HAP-1 (cell line): ENCODE measurements at places on chromosomes 3 and 15.

DNA sequence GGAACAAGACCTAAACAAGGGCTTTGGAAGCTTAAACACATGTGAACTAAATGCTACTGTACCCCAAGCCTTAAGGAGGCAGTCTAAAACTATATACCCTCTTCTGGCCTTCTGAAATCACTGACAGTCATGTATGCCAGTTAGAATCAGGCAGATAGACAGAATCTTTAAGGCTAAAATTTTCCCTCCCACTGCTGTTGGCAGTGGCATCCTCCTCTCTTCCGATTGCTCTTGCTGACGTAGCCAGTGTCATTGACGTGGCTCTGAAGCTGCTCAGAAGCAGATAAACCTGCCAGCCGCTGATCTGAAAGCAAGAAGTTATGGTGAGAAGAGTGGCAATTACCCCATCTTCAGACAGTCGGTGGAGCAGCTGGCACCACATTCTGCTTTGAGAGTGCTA, 3.3 kb downstream of the RYR3 start:
- no peak for DNase-seq

- DNase-seq, result no peak
These were observed 440.6 kb downstream of the GBE1 start for GRCh38 chr3:81320862-81321261.

- no peak for DNase-seq
These were observed 387.3 kb downstream of the EPHA3 start for GRCh38 chr3:89494734-89495133.

GRCh38 chr3:126472277-126473006, 3.2 kb downstream of the ZXDC start:
- DNase-seq, result peak; percentile 69

- peak; percentile 89 for DNase-seq
These were observed 8.4 kb upstream of the ANP32A start for GRCh38 chr15:68829068-68829467.

DNA sequence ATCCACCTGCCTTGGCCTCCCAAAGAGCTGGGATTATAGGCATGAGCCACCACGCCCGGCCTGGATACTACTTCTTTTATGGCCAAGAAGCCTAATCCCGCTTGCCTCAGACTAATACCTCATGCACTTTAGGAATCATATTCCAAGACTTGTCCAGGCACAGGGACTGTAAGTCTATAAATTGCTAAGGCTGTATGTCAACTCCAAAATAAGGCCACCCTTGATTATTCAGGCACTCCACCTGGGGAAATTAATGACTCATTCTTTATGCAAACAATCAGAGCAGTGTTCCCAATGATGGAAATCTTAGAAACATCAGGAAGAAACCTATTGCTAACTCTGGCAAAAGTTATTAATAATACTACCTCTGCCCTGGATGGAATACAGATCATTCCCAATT, 98.4 kb downstream of the ERC2 start:
- DNase-seq, result no peak

DNA sequence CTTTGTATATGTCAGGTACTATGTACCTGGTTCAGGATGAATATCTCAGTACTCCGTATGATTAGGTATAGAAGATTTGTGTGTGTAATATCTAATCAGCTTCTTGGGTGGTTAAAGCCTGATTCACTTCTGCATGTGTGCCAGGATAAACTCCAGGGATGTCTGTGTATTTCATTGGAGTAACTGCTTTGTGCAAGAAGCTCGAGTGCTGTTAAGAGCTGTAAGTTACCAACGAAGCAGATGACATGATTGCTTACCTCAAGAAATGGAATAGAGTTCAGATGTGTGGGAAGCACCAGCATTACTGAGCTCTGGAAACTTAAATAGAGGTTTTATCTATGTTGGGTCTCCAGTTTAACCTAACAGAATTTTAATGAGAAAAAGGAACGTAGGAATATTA, 23.7 kb downstream of the FAM98B start:
- DNase-seq, result no peak

- DNase-seq, result no peak
These were observed 42.6 kb downstream of the PHLDB2 start for GRCh38 chr3:111901637-111902036.

- no peak for DNase-seq
These were observed 56.9 kb downstream of the MEGF11 start for GRCh38 chr15:66196602-66197001.

- DNase-seq, result no peak
These were observed 284.3 kb downstream of the UACA start for GRCh38 chr15:70479056-70479455.

- DNase-seq, result no peak
These were observed 17.8 kb downstream of the ALPK3 start for GRCh38 chr15:84834969-84835368.

DNA sequence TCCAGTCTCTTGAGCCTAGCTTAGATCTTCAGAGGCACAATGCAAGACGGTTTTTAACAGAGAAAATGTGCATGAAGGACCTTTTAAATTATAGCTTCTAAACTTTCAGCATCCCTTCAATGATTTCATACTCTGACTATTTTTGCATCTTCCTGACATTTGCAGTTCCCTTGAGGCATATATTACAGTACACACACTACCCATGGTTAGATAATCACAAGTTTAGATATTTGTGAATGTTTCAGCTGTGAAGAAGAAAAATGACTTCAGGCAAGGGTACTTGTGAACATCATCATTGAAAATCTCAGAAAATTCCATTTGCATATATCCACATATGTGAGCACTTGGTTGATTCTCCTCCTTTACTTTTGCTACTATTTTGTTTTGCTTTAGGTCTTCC, 341.5 kb downstream of the ROBO2 start:
- no peak for DNase-seq

GRCh38 chr15:99983171-99983885, 250.1 kb upstream of the LYSMD4 start:
- DNase-seq, result no peak

- peak; percentile 66 for DNase-seq
These were observed 102.7 kb upstream of the CHD2 start for GRCh38 chr15:92797168-92798052.

DNA sequence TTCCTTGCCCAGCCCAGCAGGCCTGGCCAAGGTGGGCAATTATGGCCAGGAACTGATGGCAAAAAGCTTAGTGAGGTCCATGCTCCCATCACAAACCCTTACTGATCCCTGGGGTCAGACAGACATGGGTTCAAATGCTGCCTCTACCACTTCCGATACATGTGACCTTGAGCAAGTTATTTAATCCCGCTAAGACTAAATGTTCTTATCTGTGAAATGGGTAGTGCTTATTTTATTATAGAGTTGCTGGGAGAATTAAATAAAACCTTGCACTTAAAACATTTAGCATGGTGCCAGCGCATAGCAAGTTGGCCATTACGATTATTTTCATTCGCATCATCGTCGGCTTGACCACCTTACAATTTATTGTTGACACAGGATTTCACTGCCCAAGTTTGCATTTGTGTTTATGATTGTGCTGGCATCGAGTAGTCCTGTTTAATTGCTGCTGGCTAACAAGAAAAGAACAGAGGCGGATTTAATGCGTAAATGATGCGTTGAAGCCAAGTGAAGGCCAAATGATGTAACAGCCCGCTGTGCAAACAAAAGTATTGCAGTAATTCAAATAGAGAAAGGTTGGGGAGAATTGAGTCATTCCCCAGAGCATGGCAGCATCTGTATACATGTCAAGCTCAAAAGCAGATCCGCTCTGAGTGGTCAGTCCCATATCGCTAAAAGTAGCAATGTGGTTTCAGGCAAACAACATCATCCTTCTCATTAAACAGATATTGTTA, 7.3 kb upstream of the FURIN start:
- DNase-seq, result no peak

DNA sequence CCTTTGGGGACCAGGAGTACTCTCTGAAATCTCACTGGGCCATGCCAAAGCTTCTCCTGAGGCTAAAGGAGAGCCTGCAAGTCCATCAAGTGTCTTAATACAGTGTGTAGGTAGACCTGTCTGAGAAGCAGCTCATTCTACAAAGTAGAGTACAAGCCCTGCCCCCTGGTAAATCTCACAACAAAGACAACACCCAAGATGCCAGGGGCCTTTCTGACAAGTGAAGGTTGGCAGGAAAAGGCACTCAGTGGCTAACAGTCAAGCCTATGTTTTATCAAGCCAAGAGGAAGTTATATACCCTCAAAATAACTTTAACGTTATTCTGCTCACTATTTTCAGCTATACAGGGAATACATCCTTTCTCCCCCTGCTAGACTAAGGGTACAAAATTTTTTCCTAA, 58.3 kb downstream of the NMNAT3 start:
- no peak for DNase-seq

DNA sequence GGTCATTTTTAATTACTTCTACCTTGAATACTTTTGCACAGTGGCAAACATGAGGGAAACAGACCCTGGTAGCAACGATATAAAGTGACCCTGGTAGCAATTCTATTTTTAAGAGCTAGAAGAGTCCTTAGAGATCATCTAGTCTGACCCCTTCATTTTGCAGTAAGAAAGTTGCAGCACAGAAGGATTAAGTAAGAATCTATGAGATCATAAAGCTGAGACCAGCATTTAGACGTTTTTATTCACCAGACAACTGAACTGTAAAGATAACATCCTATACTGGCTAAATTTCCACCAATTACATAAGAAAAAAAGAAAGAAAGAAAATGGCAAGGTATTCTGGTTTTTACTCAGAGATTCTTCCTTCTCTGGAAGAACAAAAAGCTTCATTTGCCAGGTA, 49.9 kb downstream of the LRRFIP2 start:
- DNase-seq, result no peak

- DNase-seq, result no peak
These were observed 103.5 kb upstream of the CCDC54 start for GRCh38 chr3:107273771-107274170.

DNA sequence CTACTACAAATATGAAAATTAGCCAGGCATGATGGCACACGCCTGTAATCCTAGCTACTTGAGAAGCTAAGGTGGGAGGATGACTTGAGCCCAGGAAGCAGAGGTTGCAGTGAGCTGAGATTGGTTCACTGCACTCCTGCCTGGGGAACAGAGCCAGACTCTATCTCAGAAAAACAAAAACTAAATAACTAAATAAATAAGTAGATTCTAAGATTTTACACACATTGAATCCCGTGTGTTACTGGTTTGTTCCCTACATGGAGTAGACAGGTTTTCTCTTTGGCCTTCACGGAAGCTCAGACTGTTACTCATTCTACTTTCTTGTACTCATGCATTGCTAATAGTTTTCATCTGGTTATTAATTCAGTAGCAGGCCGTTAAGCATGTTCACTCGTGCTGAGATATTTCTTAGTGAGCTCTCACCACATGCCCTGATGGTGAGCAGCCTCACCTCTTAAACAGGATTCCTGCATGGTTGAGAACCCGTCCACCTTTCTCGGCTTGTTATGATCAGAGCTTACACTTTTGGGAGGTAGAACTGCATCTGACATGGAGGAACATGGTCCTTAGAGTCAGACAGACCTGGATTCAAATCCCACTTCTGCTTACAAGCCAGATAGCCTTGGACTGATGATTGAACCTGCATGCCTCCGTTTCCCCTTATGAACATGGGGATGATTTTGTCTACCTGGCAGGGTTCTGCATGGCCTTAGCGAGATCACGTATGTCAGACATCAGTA, 49.1 kb downstream of the CMTM7 start:
- DNase-seq, result no peak

GRCh38 chr15:91853511-91853947, at the start of gene SLCO3A1:
TSS of gene SLCO3A1 (plus strand) at chr15:91853708.
- DNase-seq, result peak; percentile 56

DNA sequence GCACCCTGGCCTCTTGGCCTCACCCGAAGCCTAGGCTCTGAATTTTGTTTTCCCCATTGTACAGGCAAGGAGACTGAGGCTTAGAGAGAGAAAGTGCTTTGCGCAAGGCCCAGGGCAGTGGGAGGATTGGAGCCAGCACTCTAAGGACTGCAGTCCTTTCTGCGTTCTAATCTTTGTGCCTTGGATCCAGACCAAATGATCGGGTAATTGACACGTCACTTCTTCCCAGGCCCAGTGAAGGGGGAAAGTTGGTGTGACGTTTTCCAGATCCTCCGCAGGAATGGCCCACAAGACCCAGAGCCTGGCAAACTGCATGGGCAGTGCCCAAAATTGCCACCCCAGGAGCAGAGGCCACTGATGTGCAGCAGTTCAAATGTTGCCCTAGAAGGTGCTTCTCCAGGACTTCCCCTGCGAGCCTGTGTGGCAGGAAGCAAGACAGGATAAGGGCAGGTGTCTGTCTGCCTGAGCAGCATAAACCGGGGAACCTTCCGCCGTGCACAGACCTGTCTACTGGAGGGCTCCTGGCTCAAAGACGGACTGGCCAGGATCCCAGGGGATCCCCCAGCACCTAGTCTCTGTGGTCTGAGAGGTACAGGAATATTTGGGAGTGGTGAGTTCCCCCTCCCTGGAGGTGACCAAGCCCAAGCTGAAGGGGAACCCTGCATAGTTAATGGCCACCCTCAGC, 194.5 kb upstream of the TLE3 start:
- DNase-seq, result no peak

DNA sequence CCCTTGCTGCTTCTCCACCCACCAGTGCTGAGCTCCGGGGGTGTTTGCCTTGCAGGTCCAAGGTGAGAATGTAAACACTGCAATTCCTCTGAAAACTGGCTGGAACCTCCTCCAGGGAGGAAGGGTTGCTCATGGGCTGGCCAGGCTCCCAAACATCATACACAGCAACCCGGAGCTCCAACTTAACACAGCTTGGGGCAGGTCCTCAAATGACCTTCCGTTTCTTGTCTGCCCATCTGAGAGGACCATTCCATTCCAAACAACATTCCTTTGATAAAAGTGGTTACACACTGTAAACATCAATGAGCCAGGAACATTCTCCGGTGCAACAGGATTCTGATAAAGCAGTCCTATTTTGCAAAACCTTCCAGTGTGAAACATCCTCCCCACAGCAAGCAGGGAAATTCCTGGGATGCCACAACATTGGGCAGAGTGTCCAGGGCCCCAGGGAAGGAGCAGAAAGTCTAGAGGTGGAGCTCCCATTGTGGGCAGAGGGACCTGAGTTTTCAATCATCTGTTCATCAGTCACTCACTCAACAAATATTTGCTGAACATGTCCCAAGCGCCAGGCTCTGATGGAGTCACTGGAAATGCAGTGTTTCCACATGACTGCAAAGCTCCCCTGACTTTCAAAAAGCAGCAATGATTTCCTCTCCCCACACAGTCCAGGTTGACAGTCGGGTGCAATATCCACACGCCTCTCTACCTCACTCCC, 7.3 kb upstream of the HEG1 start:
- no peak for DNase-seq
